Left lung (tissue), 14 donors: ENCODE measurements at places on chromosomes 3 and 15. TPM values are rescaled to one million over a fixed set of nuclear protein-coding genes. Genes with fewer than 3 reads are reported as not detected.

Gene SIDT1
- 4.7 TPM for total RNA-seq

Gene CIB1
- total RNA-seq = 76.2 TPM

Gene P2RY1
- 7.6 TPM for total RNA-seq

Gene CCR8
- total RNA-seq = 0.29 TPM

- no peaks in the 10 kb centered on the region for H3K4me1 ChIP-seq
- DNase-seq = no peak
- H3K27ac ChIP-seq = no peak overlapping the region
- no peaks in the 10 kb centered on the region for H3K27me3 ChIP-seq
- H3K4me3 ChIP-seq = no peak overlapping the region
Observed at GRCh38 chr3:18111796-18112232, 313.3 kb downstream of the SATB1 start.

DNA sequence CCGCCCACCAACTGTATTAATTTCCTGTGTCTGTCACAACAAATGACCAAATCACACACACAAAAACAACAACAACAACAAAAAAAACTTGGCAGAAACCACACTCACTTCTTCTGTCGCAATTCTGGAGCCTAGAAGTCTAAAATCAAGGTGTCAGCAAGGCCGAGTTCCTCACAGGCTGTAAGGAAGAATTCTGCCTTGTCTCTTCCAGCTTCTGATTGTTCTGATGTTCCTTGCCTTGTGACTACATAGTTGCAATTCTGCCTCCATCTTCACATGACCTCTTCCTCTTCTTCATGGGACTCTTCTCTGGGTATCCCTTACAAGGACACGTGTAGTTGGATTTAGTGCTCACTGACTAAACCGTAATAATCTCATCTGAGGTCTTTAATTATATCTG, 61.4 kb downstream of the IL12A start:
- no peaks in the 10 kb centered on the region for H3K4me1 ChIP-seq
- no peak overlapping the region for H3K27ac ChIP-seq
- no peak overlapping the region for H3K4me3 ChIP-seq
- no peak for DNase-seq
- H3K36me3 ChIP-seq = no peaks in the 10 kb centered on the region

- H3K4me1 ChIP-seq = no peaks in the 10 kb centered on the region
- H3K27me3 ChIP-seq = no peaks in the 10 kb centered on the region
- no peak for DNase-seq
- no peak overlapping the region for H3K4me3 ChIP-seq
- no peak overlapping the region for H3K27ac ChIP-seq
Observed at GRCh38 chr15:61556037-61556648, 327.0 kb upstream of the RORA start.

DNA sequence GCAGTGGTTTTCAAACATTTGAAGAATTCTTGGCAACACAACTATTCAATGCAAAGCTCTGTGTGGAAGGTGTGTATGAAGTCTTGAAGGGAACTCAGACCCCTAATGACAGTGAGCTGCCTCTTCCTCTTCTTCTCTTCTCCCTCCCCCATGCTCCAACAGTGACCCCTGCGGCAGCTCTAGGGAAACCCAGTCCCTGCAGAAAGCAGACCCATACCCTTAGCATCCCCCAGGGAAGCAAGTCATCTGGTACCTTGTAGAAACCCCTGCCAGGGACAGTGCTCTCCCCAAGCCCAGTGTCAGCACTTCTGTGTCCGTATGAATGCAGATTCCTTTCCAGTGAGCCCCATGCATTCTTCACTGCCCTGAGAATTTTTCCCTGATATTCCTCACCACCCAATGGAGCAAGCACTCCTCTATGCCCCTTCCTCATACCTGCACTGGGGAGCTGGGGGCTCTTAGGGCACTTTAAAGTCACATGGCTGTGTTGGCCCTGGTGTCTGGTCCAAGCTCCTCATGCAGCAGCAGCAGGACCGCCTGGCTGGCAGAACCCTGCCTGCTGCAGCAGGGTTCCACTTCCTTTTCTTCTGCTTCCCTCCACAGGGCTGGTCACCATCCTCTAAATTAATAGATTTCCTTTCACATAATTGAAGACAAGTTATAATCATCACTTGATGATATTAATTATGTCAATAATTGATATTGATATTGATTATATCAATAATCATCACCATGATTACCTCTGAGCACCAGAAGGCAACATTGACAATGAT, 442.5 kb downstream of the EPHB1 start:
- H3K4me3 ChIP-seq = no peak overlapping the region
- no peaks in the 10 kb centered on the region for H3K27me3 ChIP-seq
- no peak overlapping the region for H3K27ac ChIP-seq

GRCh38 chr15:38253351-38253781, 730 bp downstream of the SPRED1 start:
- H3K36me3 ChIP-seq = no peaks in the 10 kb centered on the region
- H3K4me1 ChIP-seq = peaks cover 32% of the 10 kb centered on the region
- peaks cover 30% of the 10 kb centered on the region for H3K27me3 ChIP-seq
- peak overlapping the region; percentile 99 for H3K27ac ChIP-seq
- H3K4me3 ChIP-seq = peak overlapping the region; percentile 80
- peak; percentile 41 for DNase-seq

- no peak overlapping the region for H3K4me3 ChIP-seq
- no peaks in the 10 kb centered on the region for H3K36me3 ChIP-seq
- DNase-seq = no peak
- no peak overlapping the region for H3K27ac ChIP-seq
Observed at GRCh38 chr3:183377307-183377959, 51.0 kb downstream of the MCF2L2 start.

DNA sequence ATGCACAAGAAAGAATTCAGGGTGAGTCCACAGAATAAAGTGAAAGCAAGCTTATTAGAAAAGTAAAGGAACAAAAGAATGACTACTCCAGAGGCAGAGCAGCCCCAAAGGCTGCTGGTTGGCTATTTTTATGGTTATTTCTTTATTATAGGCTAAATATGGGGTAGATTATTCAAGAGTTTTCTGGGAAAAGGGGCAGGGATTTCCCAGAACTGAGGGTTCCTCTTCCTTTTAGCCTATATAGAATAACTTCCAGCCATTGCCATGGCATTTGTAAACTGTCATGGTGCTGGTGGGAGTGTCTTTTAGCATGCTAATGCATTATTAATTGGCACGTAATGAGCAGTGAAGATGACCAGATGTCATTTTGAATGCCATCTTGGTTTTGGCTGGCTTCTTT, 13.6 kb downstream of the GLDN start:
- no peaks in the 10 kb centered on the region for H3K27me3 ChIP-seq
- H3K4me1 ChIP-seq = peaks cover 3% of the 10 kb centered on the region
- no peak overlapping the region for H3K4me3 ChIP-seq
- H3K36me3 ChIP-seq = no peaks in the 10 kb centered on the region
- no peak for DNase-seq
- peak overlapping the region; percentile 16 for H3K27ac ChIP-seq

DNA sequence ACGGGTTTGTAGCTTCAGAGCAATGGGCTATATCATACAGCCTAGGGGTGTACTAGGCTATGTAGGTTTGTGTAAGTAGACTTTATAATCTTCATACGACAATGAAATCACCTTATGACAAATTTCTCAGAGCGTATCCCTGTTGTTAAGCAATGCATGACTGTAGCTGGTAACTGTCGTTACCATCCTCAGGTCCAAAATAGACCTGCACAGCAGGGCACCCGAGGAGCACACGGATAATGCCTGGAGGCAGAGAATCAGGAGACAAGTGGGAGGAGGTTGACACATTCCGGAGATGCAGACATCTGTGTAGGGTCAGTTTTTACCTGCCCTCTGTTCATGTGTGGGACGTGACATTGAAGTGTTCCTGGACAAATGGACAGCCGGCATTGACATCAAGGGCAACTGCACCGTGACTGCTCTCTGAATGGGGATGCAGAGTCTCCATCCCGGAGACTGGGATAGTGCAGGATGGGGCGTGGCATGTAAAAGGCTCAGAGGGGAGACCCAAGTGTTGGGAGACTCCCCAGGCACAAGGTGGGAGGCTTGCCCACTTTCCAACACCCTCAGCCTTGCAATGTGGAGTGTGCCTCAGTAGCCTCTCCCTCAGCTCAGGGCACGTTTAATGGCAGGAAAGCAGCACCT, 45.9 kb upstream of the PGPEP1L start:
- DNase-seq = no peak
- no peak overlapping the region for H3K4me3 ChIP-seq
- no peaks in the 10 kb centered on the region for H3K4me1 ChIP-seq
- H3K27me3 ChIP-seq = no peaks in the 10 kb centered on the region
- H3K36me3 ChIP-seq = no peaks in the 10 kb centered on the region

DNA sequence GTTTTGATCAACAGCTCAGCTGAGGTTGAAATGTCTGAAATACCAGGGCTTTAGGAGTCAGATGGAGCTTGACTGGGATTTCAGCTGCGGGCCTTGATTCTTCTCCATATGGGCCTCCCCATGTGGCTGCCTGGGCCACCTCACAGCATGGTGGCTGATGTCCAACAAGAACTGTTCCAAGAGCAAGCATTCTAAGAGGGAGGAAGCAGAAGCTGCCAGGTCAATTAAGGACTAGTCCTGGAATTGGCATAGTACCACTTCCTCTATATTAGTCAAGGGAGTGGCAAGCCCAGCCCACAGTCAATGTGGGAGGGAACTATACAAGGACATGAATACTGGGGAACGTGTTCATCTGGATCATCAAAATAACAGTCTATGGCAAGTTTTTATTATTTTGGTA, 181.7 kb upstream of the ANKRD28 start:
- DNase-seq = no peak
- no peaks in the 10 kb centered on the region for H3K4me1 ChIP-seq
- no peaks in the 10 kb centered on the region for H3K36me3 ChIP-seq
- no peak overlapping the region for H3K27ac ChIP-seq

DNA sequence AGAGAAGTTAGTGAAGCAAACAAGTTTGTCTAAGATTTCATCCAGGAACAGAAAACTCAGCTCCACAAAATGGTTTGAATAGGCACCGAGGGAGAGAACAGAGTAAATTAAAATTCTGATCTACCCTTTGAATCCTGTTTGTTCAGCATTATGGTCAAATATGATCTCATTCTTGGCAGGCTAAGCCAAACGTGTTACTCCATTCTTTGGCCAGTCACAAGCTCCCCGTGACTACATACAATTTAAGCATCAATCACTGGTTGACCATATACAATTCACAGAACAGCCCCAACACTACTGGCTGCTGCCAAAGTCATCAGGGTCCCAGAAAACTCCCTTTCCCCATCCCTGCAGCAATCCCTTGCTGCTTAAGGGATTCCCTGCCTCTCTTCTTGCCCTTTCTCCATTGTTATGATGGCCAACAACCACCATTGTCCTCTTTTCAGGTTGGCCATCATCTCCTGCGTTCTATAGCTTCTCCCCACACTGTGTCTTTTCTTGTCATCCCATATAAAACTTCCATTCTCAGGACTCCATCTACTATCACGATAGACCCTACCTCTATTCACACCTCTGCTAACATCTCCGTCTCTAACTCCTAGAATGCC, 46.3 kb downstream of the GOLIM4 start:
- H3K36me3 ChIP-seq = no peaks in the 10 kb centered on the region
- H3K27ac ChIP-seq = no peak overlapping the region
- no peak overlapping the region for H3K4me3 ChIP-seq
- peaks cover 7% of the 10 kb centered on the region for H3K4me1 ChIP-seq

DNA sequence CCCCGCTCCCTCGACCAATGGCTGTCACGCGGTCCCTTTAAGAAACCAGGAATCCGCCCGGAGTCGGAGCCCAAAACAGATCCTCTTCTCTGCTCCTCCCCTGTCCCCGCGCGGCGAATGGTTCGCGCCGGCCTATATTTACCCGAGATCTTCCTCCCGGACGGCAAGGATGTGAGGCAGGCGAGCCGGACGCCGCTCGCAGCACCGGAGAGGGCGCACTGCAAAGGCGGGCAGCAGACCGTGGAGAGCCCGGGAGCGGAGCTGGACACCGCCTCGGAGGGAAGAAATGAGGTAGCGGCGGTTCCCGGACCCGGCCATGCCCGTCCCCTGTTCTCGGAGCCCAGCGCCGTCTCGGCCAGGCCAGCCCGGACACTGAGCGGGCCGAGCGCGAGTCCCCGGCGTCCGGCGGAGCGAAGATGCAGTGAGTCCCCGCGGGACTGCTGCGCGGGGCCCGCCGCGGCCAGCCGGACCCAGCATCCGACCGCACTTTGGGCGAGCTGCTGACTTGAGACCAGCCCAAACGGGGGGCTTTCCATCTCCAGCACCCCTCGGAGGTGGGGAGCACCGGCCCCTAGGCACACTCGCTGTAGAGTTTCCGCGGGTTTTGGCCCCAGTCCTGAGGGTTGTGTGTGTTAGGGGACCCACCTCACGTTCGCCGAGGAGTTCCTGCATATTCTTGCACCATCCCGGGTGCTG, at the start of gene FAM43A:
TSS of gene FAM43A (plus strand) at position 166 of the 696 bp plus-strand sequence. CDS start 944 bp downstream, outside the sequence.
- H3K27ac ChIP-seq = peak within 1 kb of the TSS; percentile 84
- H3K36me3 ChIP-seq = no peaks in the 10 kb centered on the region
- peak; percentile 92 for DNase-seq
